ENCODE measurements at places on chromosomes 6 and 20. TPM values are rescaled to one million over a fixed set of nuclear protein-coding genes. Genes with fewer than 3 reads are reported as not detected.

GRCh38 chr20:49171909-49172308 lies 16.2 kb downstream of the STAU1 start:
- DNase-seq: no peak

GRCh38 chr20:16175322-16175961 lies 397.8 kb downstream of the KIF16B start:
- no peak for DNase-seq

DNA sequence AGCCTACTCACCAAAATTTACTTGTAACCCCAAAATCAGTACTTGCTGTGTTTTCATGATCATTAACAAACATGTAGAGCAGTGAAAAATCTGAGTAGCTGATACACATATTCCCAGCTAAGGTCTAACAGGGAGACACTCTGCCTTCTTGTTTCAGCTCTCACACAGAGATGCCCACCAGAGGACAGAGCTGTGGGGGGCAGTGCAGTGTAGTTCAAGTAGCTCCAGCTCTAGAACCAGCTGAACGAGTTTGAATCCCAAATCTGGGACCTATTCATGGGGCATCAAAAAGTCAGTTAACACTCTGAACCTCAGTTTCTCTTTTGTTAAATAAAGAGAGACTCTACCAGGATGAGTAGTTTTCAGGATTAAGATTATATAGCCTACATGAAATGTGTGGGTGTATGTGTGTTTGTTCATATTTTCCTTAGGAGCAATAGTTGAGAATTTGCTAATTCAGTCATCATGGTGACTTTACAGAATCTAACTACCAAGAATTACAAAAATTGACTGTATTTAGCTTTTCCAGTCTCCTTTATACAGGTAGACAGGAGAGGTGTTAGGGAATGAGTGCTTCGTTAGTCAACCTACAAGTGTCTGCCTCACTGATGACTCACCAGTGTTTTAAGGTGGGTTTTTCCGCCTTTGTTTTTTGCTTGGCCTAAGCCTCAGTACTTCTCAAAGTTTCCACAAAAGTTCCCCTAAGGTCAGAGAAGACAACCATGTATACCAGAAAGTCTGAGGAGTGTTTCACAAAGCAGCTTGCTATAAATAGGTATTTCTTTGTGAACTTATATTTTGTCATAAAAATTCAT lies 164.0 kb upstream of the RUNX2 start:
- DNase-seq: no peak

- no peak for DNase-seq
Observed at GRCh38 chr6:56814308-56814707, 140.6 kb upstream of the BEND6 start.

- no peak for DNase-seq
Observed at GRCh38 chr6:159012201-159012600, 12.2 kb upstream of the RSPH3 start.

DNA sequence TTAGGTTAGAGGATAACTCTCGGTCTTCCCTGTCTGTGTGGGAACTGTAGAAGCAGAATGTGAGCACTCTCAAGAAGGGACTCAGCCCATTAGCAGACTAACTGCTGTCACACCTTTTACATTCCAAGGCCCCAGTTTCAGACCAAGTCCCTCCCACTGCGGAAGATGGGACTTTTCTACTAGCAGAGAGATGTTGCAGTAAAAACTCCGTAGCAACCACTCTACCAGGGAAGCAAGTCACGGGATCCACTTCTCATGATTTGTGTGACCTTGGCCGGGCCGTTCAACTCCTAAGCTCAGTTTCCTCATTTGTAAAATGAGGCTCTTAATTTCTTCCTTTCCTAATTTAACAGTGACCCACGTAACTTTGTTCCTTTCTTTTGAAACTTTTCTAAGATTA lies 77.1 kb upstream of the SLC4A11 start:
- no peak for DNase-seq

DNA sequence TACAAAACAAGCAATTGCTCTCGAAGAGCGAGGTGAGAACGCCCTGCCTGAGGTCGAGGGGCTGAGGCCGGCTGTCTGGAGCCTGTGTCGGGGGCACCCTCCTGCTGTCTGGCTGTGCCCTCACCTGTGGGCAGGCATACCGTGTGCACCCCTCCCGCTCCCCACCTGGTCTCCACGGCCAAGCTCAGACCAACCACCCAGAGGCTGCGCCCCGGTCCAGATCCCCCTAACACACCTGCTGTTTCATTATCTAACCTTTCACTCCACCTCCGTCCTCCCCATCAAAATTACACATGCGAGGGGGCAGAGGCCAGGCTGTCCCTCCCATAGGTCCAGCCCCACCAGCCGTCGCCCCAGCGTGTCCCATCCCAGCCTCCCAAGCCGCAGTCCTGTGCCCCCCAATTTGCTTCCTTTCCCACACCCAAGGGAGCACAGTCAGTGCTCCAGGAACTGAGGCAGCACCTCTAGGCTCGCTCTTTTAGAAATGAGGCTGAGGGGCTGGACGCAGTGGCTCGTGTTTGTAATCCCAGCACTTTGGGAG lies 35.2 kb downstream of the NTSR1 start:
- no peak for DNase-seq

DNA sequence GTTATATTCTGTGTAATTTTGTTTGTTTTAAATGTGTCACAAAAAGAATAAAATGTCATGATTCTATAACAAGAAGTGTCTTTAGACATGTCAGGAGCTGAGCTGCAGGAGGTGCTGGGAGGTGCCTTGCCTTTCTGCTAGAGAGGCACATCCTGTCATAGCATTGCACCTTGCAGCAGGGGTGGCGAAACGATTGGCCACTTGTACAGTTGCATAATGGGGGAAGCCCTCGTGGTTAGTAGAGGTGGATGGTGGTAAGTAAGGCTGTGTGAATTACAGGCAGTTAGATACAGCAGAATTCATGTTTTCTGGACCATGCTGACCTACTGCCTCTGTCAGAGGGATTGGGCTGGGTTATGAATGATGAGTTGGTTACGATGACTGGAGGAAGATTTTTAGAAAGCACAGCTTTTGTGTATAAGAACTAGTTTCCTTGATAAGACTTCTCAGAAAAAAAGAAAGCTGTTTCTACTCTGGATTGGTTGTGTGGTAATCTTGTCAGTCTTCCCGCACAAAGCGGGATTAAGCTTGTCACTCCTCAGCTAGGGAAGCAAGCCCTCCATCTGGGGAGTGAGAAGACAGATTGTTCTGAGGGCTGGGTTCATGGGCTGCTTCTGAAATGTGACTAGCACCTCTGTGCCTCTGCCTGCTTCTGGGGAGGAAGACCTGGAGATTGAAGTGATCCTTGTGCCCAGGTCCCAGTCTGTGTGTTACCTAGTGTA lies 74.9 kb downstream of the FOXO3 start:
- no peak for DNase-seq

GRCh38 chr20:49515586-49515985 lies 33.1 kb upstream of the KCNB1 start:
- DNase-seq: no peak

DNA sequence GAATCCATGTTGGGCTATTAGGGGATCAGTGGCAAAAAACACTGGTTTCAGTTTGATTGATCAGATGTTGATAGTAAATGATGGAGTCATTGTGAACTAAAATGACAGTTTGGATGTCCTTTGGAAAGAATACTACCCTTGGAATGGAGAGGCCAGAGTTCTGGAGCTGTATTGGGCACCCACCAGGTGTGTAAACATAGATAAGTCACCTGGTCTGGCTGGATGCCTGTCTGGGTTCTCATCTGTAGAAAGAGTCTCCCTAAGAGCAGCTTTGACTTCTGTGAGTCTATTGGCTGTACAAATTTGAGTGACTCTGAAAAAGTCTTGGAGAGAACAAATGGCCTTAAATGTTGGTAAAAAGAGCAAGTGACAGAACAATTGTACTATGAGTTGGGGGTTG lies 115.0 kb downstream of the SCP2D1 start:
- DNase-seq: no peak

DNA sequence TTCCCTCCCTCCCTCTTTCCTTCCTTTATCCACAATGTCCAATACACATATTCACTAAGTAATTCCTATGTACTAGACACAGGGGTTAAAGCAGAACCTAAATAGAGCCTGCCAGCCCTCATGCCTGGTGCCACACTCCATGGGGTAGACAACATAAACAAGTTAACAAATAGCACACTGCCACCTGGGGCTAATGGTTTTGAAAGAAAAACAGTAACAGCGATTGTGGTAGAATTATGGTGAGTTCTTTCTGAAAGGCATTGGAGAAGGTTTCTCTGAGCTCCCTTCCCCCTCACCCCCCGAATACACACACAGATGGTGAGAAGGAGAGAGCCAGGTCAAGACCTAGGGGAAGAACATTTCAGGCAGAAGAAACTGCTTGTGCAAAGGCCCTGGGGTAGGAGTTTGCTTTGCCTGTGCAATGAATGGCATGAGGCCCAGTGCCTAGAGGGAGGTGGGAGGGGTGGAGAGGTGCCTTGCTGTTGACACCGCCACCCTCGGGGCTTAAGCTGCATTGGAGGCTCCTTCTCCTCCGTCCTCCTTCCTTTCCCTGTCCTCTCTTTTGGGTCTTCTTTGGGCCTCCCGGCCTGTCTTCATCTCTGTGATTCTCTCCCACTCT lies 502.4 kb upstream of the SULF2 start:
- no peak for DNase-seq

- no peak for DNase-seq
Observed at GRCh38 chr6:68640491-68640835, 5.4 kb downstream of the ADGRB3 start.

DNA sequence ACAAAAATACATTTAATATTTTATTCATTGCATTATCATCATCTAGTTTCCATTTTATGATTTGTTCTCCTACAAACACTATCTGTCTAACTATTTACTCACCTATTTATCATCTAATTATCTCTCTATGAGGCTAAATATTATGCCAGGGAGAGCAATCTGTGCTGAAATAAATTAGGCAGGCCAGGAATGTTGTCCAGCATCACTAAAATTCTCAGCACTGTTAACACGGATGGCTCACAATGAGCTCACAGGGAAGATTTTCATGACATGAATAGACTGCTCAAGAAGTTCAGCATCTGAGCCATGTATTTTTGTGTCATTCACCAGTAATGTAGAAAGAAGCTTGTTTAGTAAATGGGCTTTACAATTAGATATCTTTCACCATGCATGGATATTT lies 1277.2 kb downstream of the GRIK2 start:
- no peak for DNase-seq

DNA sequence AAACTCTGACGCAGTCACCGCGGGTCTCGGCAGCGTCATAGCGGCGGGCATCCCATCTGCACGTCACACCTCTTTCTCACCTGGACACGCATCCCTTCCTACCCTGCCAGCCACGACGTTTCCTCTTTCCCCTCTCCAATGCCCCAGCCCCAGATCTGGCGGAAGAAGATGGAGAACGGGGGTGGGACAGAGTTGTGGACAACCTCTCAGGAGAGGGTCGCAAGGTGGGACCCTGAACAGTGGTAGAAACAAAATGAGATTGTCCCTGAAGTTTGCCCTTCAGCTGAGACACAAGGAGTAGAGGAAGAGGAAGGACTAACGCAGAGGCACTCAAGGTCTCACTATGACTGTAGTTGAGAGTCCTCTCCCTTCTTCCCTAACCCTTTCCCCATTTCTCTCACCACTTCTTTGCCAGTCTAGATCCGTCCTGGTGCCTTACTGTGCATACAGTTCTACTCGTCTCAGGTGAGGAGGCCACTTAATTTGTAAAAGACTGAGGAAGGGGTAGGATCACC lies 562 bp downstream of the TRIM39 start:
- DNase-seq: no peak

- DNase-seq: no peak
Observed at GRCh38 chr6:104324301-104324700, 535.4 kb downstream of the HACE1 start.

DNA sequence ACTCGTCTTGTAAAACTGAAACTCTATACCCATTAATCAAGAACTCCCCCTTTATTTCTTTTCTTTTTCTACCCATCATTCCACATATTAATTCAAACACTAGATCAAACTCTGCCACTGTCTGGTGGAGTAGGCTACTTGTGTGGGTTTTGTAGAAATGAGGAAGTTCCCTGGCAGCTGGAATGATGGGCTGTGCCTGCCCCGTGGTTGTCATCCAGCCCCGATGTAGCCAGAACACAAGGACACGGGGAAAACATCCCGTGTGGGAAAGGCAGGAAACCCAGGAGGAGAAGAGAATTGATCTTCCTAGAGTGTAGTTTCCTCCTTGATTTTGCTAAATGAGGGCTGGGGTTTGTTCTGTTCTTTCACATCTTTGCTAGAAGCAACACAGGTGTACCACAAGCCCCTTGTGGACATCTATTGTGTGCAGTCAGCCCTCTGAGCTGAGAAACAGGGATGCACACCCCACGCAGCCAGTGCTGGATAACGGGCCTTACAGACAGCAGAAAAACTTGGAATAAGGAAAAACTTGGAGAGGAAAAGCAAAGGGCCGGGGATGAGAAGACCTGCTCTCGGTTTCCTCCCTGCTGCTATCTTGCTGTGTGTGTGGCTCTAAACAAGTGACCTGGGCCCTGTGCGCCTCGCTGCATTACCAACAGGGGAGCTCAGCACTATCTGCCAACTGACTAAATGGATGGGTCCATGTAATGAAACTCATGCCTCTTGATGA lies 88.0 kb downstream of the SCML4 start:
- DNase-seq: no peak

- DNase-seq: no peak
Observed at GRCh38 chr20:63331741-63332400, 29.3 kb downstream of the CHRNA4 start.

GRCh38 chr6:167988154-167988495 lies 9.3 kb upstream of the KIF25 start:
- no peak for DNase-seq

DNA sequence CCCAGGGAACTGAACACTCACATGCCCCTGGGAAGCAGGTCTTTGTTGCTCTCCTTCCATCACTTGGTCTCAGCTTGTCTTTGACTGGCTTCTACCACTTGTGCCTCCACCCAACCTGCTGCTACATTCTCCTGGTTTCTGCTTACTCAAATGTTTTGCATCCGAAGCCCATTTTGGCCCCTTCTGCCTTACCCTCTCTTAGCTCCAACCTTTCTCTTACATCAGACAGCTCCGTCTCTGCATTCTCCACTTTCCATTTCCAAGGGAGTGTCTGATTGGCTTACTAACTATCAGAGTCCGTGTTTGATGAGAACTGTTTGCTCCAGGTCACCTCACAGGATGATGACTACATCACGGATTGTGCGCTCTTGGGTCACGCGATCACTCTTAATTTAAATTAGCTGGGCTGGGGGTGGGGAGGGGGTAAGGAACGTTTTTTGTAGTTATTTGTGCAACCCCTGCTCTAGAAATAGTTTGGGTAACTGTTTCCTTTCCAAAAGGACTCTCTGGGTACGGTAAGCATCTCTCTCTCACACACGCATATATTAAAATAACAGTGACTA lies 844 bp upstream of the ABRACL start:
- DNase-seq: no peak

SLC26A8 gene
- not detected for total RNA-seq

ACOT13 gene
- 31.6 TPM for total RNA-seq

TINAG gene
- not detected for total RNA-seq

MLN gene
- not detected for total RNA-seq

ULBP1 gene
- 3.1 TPM for total RNA-seq

RBBP8NL gene
- total RNA-seq: not detected

C6orf132 gene
- total RNA-seq: 12.9 TPM

PARD6B gene
- total RNA-seq: 132 TPM

MYLK2 gene
- 0.87 TPM for total RNA-seq

All from Panc1 (cell line).